ENCODE measurements at places on chromosomes 1 and 21. TPM values are rescaled to one million over a fixed set of nuclear protein-coding genes. Genes with fewer than 3 reads are reported as not detected.

DNA sequence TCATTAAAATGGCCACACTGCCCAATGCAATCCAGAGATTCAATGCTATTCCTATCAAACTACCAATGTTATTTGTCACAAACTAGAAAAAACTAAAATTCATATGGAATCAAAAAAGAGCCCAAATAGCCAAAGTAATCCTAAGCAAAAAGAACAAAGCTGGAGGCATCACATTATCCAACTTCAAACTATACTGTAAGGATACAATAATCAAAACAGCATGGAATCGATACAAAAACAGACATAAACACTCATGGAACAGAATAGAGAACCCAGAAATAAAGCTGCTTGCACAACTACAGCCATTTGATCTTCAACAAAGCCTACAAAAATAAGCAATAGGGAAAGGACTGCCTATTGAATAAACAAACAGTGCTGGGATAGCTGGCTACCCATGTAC is 100.4 kb downstream of the FAF1 start:
- no peak for DNase-seq

DNA sequence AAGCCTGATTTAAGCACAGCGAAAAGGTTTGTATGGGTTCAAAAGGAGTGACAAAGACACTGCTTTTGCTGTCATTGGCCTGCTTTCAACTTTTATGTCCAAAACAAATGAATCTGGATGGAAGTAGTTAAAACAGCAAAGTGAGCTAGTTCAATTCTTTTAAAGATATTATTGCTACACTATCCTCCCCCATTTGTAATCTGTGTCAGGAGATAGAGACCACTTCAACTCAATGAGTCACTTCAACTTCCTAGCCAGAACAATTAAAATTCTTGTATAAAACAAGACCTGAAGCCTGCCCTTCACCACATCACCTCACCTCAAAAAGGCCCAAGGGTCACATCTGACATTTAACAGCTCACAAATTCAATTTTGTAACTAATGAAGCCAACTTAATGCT is 364.1 kb upstream of the LYPLAL1 start:
- no peak for DNase-seq

DNA sequence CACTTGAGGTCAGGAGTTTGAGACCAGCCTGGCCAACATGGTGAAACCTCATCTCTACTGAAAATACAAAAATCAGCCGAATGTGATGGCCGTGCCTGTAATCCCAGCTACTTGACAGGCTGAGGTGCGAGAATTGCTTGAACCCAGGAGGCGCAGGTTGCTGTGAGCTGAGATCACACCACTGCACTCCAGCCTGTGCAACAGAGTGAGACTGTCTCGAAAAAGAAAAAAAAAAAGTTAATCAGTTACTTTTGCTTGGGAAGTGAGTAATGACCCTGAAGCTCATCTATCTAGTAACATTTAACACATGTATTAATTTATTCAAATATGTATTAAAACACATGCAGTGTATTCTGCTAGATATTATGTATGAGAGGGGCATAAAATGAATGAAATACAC is 49.4 kb downstream of the ZNF326 start:
- no peak for DNase-seq

The SLAMF8 gene
- total RNA-seq: not detected

GRCh38 chr1:211334986-211335385 is 8.4 kb downstream of the TRAF5 start:
- no peak for DNase-seq

DNA sequence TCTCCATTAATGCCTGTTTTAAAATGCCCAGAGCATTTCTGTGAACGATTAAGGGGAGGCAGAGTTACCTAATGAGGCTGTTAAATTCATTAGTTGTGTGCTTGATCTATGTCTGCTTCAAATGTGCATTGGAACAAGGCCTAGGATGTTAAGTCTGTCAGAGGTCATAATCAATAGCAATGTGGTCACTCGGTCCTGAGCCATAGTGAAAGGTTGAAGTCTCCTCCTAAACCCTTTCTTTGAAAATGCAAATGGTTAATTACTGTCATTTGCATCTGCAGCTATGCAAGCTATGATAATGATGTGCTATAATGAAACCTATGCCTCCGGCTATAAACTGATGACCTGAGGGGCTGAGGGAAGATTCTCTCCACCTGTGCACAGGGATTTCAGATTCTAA is 114.2 kb upstream of the NR5A2 start:
- no peak for DNase-seq

The PSRC1 gene
- 17.1 TPM for total RNA-seq

DNA sequence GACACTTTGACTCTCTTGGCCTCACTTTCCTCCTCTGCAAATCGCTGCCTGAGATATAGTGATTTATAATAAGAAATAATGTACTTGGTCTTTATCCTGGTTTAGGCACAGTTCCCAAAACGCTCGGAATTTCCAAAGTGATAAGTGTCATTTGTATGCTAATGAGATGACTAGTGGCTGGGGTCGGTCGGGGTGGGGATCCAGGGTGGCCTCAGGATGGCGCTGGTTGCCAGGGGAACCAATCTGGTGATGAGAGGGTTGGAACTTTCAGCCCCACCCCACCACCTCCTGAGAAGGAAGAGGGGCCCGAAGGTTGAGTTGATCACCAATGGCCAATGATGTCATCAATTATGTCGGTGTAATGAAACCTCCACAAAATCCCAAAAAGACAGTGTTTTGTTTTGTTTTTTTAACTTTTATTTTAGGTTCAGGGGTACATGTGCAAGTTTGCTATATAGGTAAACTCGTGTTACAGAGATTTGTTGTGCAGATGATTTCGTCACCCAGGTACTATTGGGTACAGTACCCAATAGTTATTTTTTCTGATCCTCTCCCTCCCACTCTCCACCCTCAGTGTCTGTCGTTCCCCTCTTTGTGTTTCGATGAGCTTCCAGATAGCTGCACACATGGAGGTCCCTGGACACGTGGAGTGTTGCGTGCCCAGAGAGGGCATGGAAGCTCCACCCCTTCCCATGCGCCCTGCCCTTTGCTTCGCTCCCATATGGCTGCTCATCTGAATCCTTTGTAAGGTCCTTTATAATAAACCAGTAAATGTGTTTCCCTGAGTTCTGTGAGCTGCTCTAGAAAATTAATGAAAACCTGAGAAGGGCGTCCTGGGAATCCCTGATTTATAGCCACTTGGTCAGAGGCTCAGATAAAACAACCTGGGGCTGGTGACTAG is 97.2 kb downstream of the KCNN3 start:
- no peak for DNase-seq

DNA sequence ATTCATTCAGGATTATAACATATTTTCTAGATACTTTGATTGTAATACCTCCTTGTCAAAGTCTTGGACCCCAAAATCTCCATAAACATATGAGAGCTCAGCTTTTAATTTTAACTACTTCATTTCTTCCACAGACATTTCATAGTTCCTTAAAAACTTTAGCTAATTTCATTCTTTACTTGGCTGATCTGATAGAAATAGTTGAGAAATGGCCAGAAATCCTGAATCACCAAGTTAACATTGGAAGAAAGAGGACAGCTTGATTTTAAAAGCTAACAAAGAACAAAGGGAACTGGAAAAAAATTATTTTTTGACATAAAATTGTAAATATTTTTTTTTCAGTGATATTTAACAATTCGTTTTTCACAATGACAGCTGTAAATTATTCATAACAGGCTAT is 216.5 kb downstream of the NTNG1 start:
- DNase-seq: no peak

DNA sequence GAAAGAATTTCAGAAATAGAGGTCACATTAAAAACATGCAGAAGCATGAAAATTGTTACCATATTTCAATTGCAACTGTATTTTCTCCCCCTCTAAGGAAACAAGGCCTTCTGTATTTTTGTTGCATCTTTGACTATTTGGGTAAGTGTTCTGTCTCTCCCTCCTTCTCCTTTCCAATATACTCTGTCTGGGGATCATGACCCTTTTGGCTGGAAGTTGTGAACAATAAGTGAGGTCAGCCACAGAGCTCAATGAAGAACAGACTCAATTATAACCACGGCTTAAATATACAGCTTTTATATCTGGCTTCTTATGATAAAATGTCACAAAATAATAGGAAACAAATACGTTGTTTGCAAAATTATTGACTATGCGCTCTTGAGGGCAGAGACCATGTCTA is 47.1 kb downstream of the SPAG17 start:
- DNase-seq: no peak

DNA sequence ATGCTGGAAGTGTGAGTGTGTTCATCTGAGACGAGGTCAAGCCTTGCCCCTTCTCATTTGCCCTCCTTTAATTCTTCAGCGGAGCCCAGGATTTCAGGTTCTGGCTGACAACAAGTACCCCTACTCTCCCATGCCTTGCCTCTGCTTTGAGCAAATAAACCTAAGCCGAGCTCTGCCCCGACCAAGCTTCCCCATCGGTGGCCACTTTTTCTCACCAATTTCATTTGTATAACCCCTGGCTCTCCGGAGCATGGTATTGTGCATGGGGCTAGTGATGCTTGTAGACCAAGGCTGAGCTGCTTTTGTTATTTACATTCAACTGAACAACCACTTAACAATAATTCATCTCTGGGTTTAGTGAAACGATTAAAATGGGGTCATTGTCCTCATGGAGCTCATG is 100.2 kb upstream of the RAB3GAP2 start:
- DNase-seq: no peak

The SPRR2B gene
- total RNA-seq: not detected

The GPR25 gene
- total RNA-seq: not detected

DNA sequence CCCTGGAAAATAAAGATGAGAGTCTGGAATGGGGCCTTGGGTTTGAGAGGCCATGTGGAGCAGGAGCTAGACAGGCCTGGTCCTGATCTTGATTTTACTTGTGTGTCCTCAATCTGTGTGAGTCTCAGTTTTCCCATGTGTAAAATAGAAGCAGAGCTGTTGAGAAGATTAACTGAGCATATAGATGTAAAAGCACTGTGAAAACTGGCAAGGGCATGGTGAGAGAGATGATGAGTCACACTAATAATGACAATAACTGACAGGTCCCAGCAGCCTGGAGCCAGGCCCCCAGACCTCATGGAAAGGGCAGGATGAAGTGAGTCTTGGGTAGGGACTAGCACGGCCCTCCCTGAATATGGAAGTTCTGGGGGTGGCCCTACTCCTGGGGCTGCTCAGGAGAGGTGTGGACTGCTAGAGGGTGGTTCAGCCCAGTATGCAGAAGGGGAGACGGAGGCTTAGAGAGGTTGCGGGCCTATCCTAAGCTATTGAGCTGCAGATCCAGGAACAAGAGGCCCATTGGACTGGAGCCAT is 2.8 kb upstream of the AHDC1 start:
- no peak for DNase-seq

The PADI1 gene
- total RNA-seq: 4.5 TPM

GRCh38 chr1:67939186-67939743 is 106.0 kb upstream of the GNG12 start:
- no peak for DNase-seq

DNA sequence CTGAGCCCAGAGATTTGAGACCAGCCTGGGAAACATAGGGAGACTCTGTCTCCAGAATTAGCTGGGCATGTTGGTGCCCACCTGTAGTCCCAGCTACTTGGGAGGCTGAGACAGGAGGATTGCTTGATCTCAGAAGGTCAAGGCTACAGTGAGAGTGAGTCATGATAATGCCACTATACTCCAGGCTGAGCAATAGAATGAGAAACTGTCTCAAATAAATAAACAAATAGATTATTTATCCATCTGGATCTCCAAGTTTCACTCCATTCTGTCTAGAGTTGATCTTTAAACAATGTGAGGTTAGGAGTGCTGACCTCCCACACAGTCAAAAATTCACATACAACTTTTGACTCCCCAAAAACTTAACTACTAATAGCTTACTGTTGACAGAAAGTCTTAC is 106.8 kb upstream of the PALMD start:
- no peak for DNase-seq

- no peak for DNase-seq
Measured at GRCh38 chr1:169089776-169090175, 16.7 kb upstream of the ATP1B1 start.

- no peak for DNase-seq
Measured at GRCh38 chr1:209642816-209643215, 9.4 kb downstream of the LAMB3 start.

The DLGAP3 gene
- 1.0 TPM for total RNA-seq

The IFNLR1 gene
- 4.5 TPM for total RNA-seq

DNA sequence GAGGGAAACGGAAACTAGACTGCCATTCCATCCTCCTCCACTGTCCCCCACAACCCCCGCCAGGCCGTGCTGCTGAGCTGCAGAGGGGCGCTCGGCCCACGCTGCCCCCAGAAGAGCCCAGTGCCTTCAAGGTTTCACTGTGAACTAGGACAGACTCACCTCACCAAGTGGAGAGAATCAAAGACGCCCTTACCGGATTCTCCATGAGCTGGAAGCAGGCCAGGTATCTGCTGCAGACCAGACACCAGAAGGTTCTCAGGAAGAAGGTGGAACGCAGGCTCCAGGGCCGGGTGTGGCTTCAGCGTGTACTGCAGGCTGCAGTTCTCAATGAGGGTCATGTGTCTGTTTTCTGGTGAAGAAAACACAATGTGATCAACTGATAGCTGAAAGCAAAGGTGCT is 30.6 kb downstream of the NPHP4 start:
- no peak for DNase-seq

- DNase-seq: no peak
Measured at GRCh38 chr1:175390522-175391254, 198.1 kb upstream of the KIAA0040 start.

- no peak for DNase-seq
Measured at GRCh38 chr1:76254104-76255030, 179.8 kb downstream of the ST6GALNAC3 start.

DNA sequence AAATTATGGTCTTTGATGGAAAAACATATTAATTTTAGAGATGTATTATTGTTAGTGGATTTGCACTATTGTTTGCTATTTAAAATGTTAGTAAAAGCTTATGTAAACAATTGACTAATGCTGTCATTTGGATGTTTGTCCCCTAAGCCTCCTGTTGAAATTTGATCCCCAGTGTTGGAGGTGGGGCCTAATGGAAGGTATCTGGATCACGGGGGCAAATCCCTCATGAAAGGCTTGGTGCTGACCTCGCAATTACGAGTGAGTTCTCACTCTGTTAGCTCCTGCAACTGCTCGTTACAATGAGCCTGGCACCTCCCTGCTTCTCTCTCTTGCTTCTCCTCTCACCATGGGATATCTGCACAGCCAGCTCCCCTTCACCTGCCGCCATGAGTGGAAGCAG is 14.3 kb downstream of the TMEM35B start:
- no peak for DNase-seq

The NDUFV3 gene
- total RNA-seq: 31.1 TPM

DNA sequence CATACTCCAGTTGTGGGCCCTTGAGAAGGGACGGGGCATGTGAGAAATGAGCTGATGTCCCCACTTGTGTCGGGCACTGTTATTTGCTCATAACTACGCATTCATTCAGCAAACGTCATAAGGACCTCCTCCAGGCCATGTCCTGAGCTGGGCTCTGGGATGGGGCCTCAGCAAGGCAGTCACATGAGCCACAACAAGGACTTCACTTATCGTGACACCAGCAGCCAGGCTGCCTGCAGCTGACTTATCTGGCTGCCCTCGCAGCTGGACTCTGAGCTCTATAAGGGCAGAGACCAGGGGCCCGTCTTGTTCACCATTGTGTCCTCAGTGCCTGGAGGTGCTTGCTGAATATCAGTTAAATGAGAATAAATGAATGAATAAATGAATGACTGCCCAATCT is 37.5 kb upstream of the GRIK3 start:
- no peak for DNase-seq

The LYPD8 gene
- not detected for total RNA-seq

Measured in Calu3 (cell line).